ENCODE measurements at places on chromosomes 12 and 14. TPM values are rescaled to one million over a fixed set of nuclear protein-coding genes. Genes with fewer than 3 reads are reported as not detected.

The TAS2R10 gene
- not detected for total RNA-seq

The GLRX5 gene
- 57.8 TPM for total RNA-seq

The A2M gene
- total RNA-seq: not detected

The AJUBA gene
- total RNA-seq: 317 TPM

The FAM216A gene
- 4.8 TPM for total RNA-seq

The NFE2 gene
- not detected for total RNA-seq

The CNTN1 gene
- total RNA-seq: 0.21 TPM

The ABCD2 gene
- total RNA-seq: not detected

The OVCH1 gene
- total RNA-seq: 0.28 TPM
